Activated CD8-positive, alpha-beta memory T cell treated with anti-CD3 and anti-CD28 coated beads for 24 hours (primary cell): ENCODE measurements at places on chromosomes 7 and 10.

- no peak for DNase-seq
Measured at GRCh38 chr7:11078247-11078834, 104.7 kb downstream of the PHF14 start.

DNA sequence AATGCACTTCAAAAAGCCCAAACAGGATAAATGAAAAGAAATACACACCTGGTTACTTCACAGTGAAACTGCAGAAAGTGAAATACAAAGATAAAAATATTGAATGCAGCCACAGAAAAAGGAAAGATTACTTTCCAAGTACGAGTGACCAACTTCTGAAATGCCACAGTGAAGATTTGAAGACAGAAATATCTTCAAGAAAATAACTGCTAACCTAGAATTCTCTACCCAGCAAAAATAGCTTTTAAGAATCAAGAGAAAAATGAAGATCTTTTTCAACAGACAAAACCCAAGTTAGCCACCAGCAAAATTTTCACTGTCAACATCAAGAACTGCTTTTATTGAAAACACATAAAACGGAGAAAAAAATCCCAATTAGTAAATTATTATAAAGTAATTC is 46.2 kb downstream of the SMURF1 start:
- no peak for DNase-seq

GRCh38 chr10:122117475-122117874 is 128.5 kb downstream of the TACC2 start:
- no peak for DNase-seq

DNA sequence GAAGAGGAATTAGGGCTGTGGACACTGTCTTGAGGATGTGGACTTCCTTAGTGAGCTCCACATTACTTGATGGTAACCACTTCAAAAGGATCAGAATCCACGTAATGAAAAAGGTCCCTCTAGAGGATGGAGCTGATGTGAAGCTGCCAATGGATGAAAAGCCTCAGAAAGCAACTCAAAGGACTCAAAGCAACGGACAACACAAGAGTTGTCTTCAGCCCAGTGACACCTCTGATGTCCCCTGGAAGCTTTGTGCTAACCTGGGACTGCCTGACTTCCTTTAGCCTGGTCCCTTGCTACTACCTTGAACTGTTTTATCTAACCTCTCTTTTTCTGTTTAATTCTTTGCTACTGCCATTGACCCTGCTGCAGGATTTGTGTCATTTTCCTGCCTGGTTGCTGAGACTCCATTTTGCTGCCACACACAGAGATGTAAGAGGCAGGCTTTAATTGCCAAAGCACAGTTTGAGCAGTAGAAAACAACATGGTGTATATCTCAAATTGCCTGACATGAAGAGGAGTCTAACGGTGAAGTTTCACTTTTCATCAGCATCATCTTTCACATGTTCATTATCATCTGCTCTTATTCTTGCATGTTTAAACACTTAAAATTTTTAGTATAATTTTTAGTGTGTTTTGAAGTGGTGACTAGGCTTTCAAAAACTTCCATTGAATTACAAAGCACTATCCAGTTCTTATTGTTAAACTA is 11.1 kb upstream of the SGCE start:
- DNase-seq = no peak

- DNase-seq = no peak
Measured at GRCh38 chr7:43112941-43113621, 634 bp downstream of the HECW1 start.

DNA sequence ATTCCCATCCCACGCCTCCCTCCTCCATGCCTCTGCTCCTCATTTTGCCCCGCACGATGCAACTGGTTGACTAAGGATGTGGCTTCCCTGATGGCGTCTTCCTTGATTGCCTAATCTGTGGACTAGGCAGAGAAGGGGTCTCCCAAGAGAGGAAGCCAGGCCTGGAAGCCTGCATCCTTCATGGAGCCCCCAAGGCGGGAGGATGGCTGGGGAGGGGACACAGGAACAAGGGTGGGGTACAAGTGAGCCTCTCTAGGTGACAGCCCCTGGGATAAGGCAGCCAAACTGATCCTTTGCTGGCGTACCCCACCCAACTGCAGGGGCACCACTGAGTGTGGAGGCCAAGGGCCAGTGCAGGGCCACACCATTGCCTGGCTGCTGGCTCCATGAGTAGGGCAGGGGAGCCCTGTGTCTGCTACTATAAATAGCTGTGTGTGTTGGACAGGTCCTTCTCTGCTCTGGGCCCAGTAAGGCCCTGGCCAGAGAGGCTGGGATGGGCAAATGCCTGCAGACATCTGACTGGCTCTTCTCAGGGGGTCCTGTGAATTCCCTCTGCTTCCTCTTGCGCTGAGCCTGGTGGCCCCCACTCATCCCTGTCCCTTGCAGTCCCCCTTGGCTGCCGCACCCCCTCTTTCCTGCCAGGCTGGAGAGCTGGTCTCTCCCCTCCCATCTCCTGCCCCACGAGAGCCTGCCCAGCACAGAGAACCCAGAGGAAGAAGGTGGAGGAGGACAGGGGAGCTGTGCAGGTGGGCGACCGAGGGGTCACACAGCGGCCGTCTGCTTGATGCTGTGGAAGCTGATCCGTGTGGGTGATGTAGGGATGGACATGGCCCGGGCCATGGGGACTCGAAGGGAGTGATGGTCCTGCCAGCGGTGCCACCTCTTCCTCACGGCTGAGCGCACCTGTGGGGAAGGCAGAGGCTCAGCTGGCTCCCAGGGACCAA is 29.3 kb downstream of the CRHR2 start:
- no peak for DNase-seq

DNA sequence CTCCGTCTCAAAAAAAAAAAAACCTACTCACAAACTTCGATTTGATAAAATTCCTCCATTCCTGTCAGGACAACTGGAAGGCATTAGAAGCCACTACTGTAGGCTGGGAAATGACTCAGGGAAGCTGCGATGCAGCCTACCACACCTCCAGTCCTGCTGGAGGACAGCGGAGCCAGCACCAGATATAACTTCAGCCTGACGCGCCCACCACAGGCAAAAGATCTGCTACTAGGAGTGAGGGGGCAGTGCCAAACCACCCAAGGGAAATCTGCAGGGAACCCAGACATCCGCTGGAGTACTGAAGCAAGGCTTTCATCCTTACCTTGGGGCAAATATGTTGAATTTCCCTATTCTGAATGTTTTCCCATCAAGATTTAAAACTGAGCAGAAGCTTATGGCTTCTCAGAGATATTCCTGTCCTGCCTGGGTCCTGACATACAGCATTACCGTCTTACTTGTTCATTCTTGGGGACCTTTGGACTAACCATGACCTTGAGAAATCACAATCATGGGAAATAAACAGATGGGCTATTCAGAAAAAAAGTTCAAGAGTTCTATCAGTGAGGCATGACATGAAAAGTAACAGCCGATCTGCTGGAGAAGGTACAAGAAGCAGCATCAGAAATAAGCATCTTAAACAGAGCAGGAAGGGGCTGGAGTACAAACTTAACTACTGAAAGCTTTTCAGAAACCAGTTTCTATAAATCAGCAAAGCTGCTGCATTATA is 20.4 kb downstream of the BCCIP start:
- no peak for DNase-seq

DNA sequence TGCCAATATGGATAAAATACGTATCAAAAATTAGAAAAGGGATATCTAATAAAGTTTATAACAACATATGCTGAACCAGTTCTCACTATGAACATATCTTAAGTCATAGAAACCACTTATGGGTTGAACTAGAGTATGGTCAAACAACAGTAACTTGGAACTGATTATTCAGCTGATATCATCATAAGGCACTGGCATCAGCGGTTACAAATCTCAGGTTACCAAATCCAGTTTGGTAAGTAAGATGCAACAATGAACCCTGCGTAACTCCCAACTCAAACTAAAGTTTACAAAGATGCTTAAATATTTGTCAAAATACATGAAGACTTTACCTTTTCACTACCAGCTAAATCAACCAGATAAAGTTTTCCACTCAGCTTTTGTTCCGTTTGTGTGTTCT is 19.3 kb downstream of the KIF5B start:
- DNase-seq = no peak

DNA sequence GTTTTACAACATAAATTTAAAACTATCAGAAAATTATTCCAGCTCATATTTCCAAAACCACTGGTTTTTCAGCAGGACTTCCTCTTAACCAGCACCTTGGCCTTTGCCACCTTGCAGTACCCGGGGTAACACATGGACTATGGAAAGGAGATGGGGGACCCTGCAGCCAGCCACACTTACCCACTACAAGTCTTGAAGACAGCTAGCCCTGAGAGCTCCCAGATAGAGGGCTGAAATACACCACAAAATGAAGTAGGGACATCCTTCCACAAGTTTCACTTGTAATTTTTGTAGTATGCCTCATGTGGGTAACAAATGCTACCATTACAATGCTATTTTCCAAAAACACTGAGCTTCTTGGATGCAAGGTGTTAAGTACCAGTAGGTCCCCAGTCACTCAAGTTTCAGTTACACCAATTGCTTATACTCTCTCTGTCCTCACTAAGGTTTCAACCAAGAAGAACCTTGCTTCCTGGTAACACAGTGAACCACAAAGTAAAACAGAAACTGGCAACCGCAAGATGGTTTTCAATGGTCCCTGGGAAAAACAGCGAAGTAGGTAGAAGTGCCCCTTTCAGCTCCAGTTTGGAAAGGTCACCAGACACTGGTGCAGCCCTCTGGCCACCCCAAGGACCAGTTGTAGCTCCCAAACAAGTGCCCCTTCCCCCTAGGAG is 110.9 kb downstream of the SGMS1 start:
- DNase-seq = no peak

- no peak for DNase-seq
Measured at GRCh38 chr10:11835704-11836103, 12.5 kb downstream of the PROSER2 start.

- no peak for DNase-seq
Measured at GRCh38 chr7:155316427-155317113, 18.9 kb downstream of the INSIG1 start.

DNA sequence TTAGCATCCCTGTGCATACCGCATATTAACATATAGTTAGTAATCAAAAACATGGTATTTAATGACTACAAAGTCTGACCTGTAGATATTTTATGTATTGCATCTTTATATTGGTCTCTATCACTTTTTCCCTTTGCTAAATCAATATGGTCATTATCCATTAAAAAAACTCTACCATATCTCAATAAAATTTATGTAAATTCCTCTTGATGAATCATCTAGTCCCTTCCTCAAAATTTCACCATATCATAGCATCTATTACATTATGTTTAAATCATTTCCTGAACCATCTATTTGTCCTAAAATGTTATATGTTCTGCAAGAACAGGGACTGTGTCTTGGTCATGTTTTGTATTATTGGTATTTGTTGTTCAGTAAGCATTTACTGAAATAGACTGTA is 7.7 kb upstream of the ING3 start:
- no peak for DNase-seq

- no peak for DNase-seq
Measured at GRCh38 chr7:12069757-12070156, 141.3 kb upstream of the TMEM106B start.

GRCh38 chr10:52688899-52689298 is 83.7 kb downstream of the MBL2 start:
- no peak for DNase-seq

- DNase-seq = no peak
Measured at GRCh38 chr7:80596933-80597517, 41.4 kb upstream of the CD36 start.

DNA sequence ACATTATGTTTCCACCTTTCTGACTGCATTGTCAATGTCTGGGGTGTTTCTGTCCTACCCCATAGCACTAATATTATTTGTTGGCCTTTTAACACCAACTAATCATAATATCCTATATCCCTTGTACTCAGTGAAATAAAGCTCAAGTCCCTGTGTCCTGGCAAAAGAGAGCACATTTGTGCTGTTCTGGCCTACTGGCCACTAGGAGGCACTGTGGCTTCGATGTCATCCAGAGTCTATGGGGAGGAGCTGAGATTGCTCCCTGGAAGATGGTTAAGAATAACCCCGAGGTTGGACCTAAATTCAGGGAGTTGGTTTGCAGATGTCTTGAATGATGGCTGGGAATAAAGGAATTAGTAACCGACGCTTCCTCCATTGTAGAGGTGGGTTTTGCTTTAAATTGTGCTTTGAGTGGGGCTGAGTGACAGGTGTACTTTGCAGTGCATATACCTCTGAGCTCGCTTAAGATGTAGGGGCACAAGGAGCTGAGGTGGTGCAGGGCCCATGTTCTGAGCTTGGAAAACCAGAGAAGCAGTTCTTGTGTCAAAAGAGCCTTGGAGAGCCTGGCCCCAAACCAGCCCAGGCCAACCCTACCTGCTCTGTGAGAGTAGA is 191.2 kb upstream of the PRSS1 start:
- DNase-seq = peak; percentile 67

- DNase-seq = no peak
Measured at GRCh38 chr7:42614636-42615035, 297.2 kb downstream of the C7orf25 start.

DNA sequence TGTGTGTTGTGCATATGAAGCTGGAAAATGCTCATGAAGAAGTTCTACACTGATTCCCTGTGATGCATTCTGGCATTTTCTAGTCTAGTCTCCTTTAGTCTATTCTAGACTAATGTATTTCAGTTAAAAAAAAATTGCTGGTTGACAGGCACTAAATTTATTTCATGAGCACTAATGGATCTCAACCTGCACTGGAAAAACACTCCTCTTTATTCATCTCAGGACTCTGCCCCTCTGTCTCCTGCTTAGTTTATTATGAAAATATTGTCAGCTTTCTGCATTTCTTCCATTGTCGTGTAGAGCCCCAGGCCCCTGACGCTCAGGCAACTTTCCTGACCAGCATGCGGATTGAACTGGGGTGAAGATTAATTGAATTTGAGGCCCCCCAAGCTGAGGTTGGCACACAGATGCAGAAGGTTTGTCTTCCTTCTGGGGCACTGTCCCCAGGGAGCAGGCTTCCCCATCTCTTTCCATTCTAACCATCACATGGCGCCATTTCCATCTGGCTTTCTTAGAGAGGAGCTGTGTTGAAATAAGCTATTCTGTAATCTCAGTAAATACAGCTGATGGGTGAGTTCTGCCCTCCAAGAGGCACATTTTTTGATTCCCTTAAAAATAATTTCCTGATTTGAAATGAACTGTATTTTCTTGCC is 128.7 kb downstream of the INSYN2A start:
- no peak for DNase-seq

- peak; percentile 92 for DNase-seq
Measured at GRCh38 chr10:133307776-133308420, 774 bp downstream of the TUBGCP2 start.

- DNase-seq = peak; percentile 68
Measured at GRCh38 chr10:102118867-102119266, 1.3 kb downstream of the LDB1 start.

DNA sequence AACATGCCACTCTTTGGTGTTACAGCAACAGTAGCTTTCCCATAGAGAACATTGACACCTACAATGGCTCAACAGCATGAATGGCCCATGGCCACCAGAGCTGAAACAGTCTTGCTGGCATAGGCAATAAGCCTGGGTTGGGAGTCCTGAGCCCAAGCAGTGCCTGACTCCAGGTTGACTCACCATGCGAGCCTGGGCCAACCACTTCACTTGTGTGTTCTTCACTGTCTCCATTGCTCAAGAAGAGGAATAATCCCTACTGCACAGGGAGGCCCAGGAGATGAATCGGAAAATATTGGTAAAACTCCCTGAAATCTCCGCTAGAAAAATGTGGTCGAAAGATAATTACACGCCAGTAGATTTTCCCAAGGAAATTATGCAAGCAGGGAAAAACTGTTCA is 89.2 kb upstream of the INHBA start:
- DNase-seq = no peak
